ENCODE measurements at places on chromosomes 5 and 9.

DNA sequence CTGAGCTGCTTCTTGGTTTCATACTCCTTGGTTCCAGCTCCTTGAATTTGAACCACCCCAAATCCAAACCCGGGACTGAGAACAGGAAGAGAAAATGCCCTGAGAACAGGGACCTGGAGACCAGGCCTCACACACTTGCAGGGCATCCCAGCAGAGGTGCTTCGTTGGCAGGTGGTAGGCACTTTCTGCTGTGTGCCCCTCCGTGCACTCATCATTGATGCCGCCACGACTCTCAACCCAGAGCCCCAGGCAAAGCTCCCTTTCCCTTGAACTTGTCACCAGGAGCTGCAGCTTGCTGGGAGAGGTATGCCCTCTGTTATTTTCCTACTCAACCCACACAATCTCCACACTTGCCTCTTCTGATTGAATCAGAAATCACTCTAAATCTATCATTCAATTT lies 217.8 kb upstream of the IRX1 start:
- DNase-seq: no peak
- H3K27ac ChIP-seq: no peak overlapping the region
- no peaks in the 10 kb centered on the region for H3K36me3 ChIP-seq

- no peaks in the 10 kb centered on the region for H3K27me3 ChIP-seq
- H3K4me3 ChIP-seq: no peak overlapping the region
- H3K27ac ChIP-seq: no peak overlapping the region
- DNase-seq: no peak
- no peaks in the 10 kb centered on the region for H3K4me1 ChIP-seq
Observed at GRCh38 chr5:89946508-89946907, 463.0 kb downstream of the CETN3 start.

- H3K4me3 ChIP-seq: no peak overlapping the region
- H3K36me3 ChIP-seq: no peaks in the 10 kb centered on the region
- no peaks in the 10 kb centered on the region for H3K27me3 ChIP-seq
Observed at GRCh38 chr9:132381966-132382541, 24.6 kb downstream of the TTF1 start.

- no peaks in the 10 kb centered on the region for H3K36me3 ChIP-seq
- H3K27me3 ChIP-seq: no peaks in the 10 kb centered on the region
- H3K27ac ChIP-seq: no peak overlapping the region
- H3K4me1 ChIP-seq: no peaks in the 10 kb centered on the region
- DNase-seq: no peak
Observed at GRCh38 chr9:113654605-113655428, 191.3 kb downstream of the RGS3 start.

DNA sequence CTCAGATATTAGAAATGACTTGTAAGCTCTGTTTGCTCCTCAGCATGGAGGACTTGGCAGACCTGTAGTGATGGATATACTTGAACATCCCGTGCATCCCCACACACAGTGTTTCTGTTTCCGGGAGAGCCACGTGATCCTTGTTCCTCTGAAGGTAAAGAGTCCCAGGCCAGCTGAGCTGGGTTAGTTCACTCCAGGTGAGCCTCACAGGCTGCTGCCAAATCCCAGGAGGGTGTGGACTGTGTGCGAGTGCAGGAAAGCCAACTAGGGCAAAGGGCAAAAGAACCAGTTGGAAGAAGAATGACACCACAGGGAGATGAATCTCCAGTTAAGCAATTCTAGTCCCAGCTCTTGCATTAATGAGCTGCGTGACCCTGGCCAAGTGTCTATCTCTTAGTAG lies 10.4 kb upstream of the TOMM5 start:
- H3K27ac ChIP-seq: no peak overlapping the region
- DNase-seq: peak; percentile 85
- no peaks in the 10 kb centered on the region for H3K27me3 ChIP-seq
- H3K4me3 ChIP-seq: no peak overlapping the region
- H3K36me3 ChIP-seq: no peaks in the 10 kb centered on the region

GRCh38 chr9:1048811-1049210 lies 1.3 kb upstream of the DMRT2 start:
- H3K36me3 ChIP-seq: no peaks in the 10 kb centered on the region
- no peak overlapping the region for H3K27ac ChIP-seq
- DNase-seq: no peak
- no peak overlapping the region for H3K4me3 ChIP-seq

GRCh38 chr5:176565760-176566288 lies 16.7 kb downstream of the CDHR2 start:
- H3K36me3 ChIP-seq: no peaks in the 10 kb centered on the region
- H3K4me1 ChIP-seq: no peaks in the 10 kb centered on the region
- no peak for DNase-seq
- H3K4me3 ChIP-seq: no peak overlapping the region
- H3K27me3 ChIP-seq: no peaks in the 10 kb centered on the region

GRCh38 chr9:111815285-111816070 lies 20.7 kb upstream of the SHOC1 start:
- DNase-seq: no peak
- H3K36me3 ChIP-seq: no peaks in the 10 kb centered on the region
- H3K27me3 ChIP-seq: no peaks in the 10 kb centered on the region
- no peak overlapping the region for H3K4me3 ChIP-seq
- no peak overlapping the region for H3K27ac ChIP-seq
- no peaks in the 10 kb centered on the region for H3K4me1 ChIP-seq

DNA sequence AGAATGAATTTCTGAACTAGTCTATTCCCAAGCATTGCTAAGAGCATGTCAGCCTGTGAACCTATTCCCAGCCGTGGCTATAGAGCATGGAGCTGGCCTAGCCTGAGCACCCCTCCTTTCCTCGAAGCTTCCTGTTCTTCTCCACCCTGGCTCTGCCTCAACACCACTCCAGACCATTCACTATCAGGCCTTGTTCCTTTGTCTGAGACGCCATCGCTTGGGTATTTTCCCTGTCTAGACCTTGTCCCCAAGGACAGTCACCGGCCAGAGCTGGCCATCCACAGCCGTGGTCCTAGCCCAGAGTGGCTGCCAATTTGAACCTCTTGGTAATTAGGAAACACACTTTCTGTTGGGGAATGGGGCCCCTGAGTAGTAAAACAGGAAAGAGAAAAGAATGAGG lies 105.8 kb downstream of the LIFR start:
- no peak overlapping the region for H3K4me3 ChIP-seq
- H3K27me3 ChIP-seq: no peaks in the 10 kb centered on the region
- no peak overlapping the region for H3K27ac ChIP-seq
- no peak for DNase-seq
- H3K36me3 ChIP-seq: no peaks in the 10 kb centered on the region

- no peaks in the 10 kb centered on the region for H3K4me1 ChIP-seq
- H3K27me3 ChIP-seq: no peaks in the 10 kb centered on the region
- no peaks in the 10 kb centered on the region for H3K36me3 ChIP-seq
- no peak for DNase-seq
- H3K27ac ChIP-seq: no peak overlapping the region
Observed at GRCh38 chr5:110414360-110414759, 312.1 kb downstream of the TMEM232 start.

DNA sequence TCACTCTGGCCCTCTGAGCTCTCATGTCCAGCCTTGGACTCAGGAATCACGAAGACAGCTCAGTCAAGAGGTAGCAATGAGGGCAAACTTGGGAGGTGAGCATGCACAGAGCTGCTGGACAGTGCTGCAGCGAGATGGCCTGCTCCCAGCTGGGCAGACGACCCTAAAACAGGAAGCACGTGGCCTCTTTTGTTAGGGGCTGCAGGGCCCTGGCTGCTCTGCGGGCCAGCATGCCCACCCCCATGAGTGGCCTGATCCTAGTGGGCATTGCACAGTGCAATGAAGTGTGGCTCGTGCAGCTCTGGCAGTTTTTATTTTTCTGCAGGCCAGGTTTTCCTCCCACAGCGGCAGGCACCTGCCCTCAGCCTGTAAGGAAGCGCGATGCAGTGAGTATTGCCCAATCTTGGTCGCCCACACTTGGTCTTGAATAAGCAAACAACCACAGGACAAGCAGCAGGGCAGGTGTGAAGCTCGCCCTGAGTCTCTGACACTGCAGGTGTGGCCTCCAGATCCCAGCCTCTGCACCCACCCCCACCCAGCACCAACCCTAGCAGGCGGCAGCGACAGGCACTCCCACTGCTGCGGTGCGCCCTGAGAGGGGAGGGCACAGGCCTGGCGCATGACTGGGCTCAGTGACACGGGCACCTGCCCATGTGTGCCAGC lies 60.8 kb downstream of the SEMA4D start:
- DNase-seq: peak; percentile 30
- no peaks in the 10 kb centered on the region for H3K36me3 ChIP-seq
- H3K4me1 ChIP-seq: peaks cover 44% of the 10 kb centered on the region
- no peak overlapping the region for H3K4me3 ChIP-seq

DNA sequence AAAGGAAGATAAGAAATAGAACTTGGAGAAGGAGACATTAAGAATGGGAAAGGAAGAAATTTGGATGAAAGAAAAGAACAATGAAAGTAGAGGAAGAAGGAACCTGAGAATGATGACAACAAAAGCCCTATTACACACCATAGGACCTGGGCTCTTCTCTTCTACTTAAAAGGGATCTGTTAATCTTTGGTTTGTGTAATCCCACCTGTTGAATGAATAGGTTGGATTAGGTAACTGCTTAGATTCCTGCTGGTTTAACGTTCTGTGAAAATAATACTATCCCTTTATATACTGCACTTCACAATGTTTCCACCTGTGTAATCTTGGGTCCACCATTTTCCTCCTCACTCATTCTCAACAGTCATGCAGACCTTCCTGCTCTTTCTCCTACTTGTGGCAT lies 157.8 kb upstream of the ATP10B start:
- H3K27ac ChIP-seq: no peak overlapping the region
- H3K4me3 ChIP-seq: no peak overlapping the region
- no peaks in the 10 kb centered on the region for H3K27me3 ChIP-seq
- H3K36me3 ChIP-seq: no peaks in the 10 kb centered on the region

DNA sequence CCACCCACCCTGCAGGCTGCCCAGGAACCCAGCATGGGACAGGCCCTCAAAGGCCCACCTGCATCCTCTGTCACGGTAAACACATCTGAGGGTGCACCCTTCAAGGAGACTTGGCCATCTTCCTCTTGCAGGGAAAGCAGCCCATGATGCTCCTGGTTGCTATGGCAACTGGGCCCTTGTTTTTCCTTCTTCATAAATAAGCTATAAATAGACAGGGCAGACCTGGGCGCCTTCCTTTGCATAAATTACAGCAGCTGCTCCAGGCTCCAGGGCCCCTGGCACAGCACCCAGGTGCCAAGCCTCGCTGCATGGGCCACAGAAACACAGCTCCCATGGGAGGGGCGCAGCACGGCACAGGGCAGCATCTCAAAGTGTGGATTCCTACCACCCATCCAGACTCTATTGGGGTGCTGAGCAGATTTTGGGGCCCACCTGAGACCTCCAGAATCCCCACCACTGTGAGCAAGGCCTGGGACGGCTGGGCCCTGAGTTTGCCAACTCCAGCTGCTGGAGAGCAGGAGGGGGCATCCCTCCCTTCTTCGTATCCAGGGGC lies 5.8 kb upstream of the PSMB7 start:
- H3K27me3 ChIP-seq: no peaks in the 10 kb centered on the region
- no peak overlapping the region for H3K4me3 ChIP-seq
- H3K36me3 ChIP-seq: no peaks in the 10 kb centered on the region
- no peaks in the 10 kb centered on the region for H3K4me1 ChIP-seq

DNA sequence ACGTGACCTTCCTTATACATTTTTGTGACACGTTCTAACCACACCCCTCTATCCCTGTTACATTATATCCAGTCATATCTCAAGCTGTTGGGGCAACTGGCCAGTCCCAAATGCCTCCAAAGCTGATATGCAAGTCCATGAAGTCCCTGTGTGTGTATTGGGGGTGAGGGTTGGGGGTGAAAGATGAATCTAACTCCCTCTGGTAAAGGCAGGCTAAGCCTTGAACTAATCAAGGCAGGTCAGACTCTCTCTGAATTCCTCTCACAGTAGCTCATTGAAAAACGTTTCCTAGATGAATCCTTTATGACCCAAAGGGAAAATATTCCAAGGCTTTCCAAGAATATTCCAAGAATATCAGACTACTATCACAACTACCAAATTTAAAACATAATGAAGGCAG lies 174.4 kb downstream of the MUSK start:
- H3K4me1 ChIP-seq: no peaks in the 10 kb centered on the region
- no peak overlapping the region for H3K4me3 ChIP-seq

GRCh38 chr5:36614657-36615308 lies 8.4 kb downstream of the SLC1A3 start:
- no peak overlapping the region for H3K27ac ChIP-seq
- H3K4me1 ChIP-seq: no peaks in the 10 kb centered on the region
- DNase-seq: no peak

GRCh38 chr9:88810826-88811225 lies 180.4 kb upstream of the S1PR3 start:
- no peak overlapping the region for H3K4me3 ChIP-seq
- no peaks in the 10 kb centered on the region for H3K36me3 ChIP-seq
- DNase-seq: no peak
- no peak overlapping the region for H3K27ac ChIP-seq
- H3K4me1 ChIP-seq: no peaks in the 10 kb centered on the region

DNA sequence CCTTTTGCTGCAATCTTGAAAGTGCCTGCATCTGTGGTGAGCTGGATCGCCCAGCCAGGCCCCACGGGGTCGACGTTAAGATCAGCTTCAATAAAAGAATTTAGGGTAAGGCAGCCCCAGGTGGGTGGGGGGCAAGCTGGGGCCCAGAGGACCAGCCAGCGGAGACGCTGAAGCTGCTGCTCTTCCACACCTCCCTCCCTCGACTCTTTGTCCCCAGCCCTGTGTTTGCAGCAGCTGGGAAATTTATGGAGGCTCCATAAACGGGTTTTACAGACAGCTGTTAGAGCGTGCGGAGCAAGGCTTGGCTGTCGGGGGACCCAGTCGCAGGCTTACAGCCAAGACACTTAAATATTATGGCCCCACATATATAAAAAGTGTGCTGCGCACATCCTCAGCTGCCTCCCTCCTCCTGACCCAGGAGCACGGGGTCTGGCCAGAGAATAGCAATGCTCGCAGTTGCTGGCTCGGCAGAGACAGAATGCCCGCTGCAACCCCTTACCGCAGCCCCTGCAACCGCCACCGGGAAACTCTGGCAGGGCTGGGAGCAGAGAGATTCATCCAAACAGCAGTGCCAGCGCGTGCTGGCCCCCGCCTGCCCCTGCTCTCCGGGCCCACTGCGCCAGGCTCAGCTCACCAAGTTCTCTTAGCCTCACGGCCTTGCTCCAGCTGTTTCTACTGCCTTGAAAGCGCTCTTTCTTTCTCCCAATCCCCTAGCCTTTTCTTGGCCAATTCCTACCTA lies 28.4 kb upstream of the MVB12B start:
- H3K27me3 ChIP-seq: peaks cover 2% of the 10 kb centered on the region
- DNase-seq: no peak
- H3K4me3 ChIP-seq: no peak overlapping the region
- no peaks in the 10 kb centered on the region for H3K36me3 ChIP-seq
- no peaks in the 10 kb centered on the region for H3K4me1 ChIP-seq

- H3K27me3 ChIP-seq: no peaks in the 10 kb centered on the region
- H3K27ac ChIP-seq: no peak overlapping the region
- no peak overlapping the region for H3K4me3 ChIP-seq
- H3K36me3 ChIP-seq: no peaks in the 10 kb centered on the region
- no peak for DNase-seq
Observed at GRCh38 chr5:116152169-116152568, 67.3 kb downstream of the COMMD10 start.

GRCh38 chr9:34685591-34685990 lies 5.5 kb downstream of the CCL19 start:
- H3K27ac ChIP-seq: no peak overlapping the region
- no peak for DNase-seq
- no peaks in the 10 kb centered on the region for H3K36me3 ChIP-seq
